Neural progenitor cell (in vitro differentiated cells): ENCODE measurements at places on chromosomes 7 and 10. TPM values are rescaled to one million over a fixed set of nuclear protein-coding genes. Genes with fewer than 3 reads are reported as not detected.

GRCh38 chr10:31171402-31172083, 139.9 kb upstream of the ZNF438 start:
- no peaks in the 10 kb centered on the region for H3K36me3 ChIP-seq
- no peaks in the 10 kb centered on the region for H3K4me1 ChIP-seq
- no peak for DNase-seq
- H3K27me3 ChIP-seq: no peaks in the 10 kb centered on the region

GRCh38 chr10:116170815-116171250, 102.2 kb downstream of the GFRA1 start:
- no peaks in the 10 kb centered on the region for H3K27me3 ChIP-seq
- DNase-seq: peak; percentile 56
- H3K4me1 ChIP-seq: peaks cover 24% of the 10 kb centered on the region
- no peaks in the 10 kb centered on the region for H3K36me3 ChIP-seq
- no peak overlapping the region for H3K27ac ChIP-seq

DNA sequence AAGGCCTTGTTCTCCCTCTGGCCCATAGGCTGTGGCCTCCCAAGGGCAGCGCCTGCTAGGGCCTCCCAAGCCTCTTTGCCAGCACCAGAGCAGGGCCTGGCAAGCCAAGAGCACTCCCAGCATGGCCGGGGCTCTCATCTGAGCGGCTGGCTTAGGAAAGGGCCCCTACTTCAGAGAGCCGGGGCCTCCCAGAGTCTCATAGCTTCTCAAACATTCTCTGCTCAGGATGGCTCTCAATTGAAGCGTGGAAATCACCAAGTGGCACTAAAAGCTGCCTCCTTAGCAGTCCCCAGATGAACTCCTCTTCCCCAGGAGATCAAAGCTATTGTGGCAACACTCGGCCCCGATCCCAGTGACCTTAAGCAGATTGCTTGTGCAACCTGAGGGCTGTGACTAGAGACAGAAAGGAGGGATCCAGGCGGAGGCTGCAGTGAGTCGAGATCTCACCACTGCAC, 69.4 kb downstream of the FAM53B start:
- H3K36me3 ChIP-seq: no peaks in the 10 kb centered on the region
- peak overlapping the region; percentile 67 for H3K27ac ChIP-seq
- no peak overlapping the region for H3K4me3 ChIP-seq
- H3K4me1 ChIP-seq: peaks cover 63% of the 10 kb centered on the region

DNA sequence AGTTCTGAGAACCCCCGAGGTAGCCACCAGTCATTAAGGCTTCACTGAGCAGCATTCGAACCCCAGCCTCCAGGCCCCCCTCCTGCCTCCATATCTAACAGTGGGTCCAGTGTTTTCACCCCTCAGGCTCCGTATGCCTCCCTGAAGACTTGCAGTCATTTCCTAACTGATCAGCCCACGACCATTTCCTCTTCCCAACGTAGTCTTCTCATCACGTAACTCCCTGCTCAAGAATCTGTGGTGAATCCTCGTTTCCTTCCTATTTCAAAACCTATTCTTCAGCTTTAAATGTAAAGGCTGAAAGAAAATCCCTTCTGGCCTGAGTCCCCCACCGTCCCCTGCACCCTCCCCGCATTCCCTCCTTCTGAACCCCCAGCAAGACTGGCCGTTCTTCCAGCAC, 21.1 kb downstream of the FRMD4A start:
- H3K4me3 ChIP-seq: no peak overlapping the region
- H3K4me1 ChIP-seq: peaks cover 12% of the 10 kb centered on the region
- H3K36me3 ChIP-seq: no peaks in the 10 kb centered on the region
- H3K27me3 ChIP-seq: no peaks in the 10 kb centered on the region
- H3K27ac ChIP-seq: no peak overlapping the region

DNA sequence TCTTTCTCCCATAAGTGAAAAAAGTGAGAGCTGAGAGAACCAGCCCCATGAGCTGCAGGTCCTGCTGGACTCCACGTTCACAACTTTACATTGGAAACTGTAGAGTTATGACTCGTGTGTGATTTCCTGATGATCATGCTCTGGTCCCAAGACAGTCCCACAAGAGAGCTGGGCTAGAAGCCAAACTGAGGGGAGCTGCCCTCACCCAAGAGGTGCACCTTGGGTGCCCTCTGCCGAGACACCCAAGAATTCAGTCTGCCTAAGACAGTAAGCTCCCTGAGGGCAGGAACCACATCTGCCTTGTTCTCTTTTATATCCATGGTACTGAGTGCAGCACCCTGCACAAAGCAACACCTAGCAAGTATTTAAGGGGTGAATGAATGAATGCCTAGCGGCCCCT, 112.8 kb upstream of the SFMBT2 start:
- no peak overlapping the region for H3K27ac ChIP-seq
- no peaks in the 10 kb centered on the region for H3K36me3 ChIP-seq
- no peaks in the 10 kb centered on the region for H3K4me1 ChIP-seq
- no peaks in the 10 kb centered on the region for H3K27me3 ChIP-seq
- DNase-seq: no peak

DNA sequence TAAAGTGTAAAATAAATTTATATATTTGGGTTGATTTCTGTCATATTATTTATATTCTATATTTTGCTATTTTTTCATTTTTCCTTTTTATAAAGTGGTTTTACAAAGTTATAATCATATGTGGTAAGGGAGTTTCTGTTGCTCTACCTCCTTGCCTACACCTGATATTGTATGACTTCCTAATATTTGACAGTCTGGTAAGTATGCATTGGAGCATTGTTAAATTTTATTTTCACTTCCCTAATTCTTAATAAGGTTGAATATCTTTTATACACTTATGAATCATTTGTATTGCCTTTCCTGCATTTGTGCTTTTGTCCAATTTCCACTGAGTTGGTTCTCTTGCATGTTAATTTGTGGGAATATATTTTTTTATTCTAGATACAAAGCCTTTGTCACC, 492.4 kb downstream of the GRID1 start:
- DNase-seq: no peak
- no peaks in the 10 kb centered on the region for H3K36me3 ChIP-seq
- no peak overlapping the region for H3K4me3 ChIP-seq
- H3K4me1 ChIP-seq: no peaks in the 10 kb centered on the region
- no peaks in the 10 kb centered on the region for H3K27me3 ChIP-seq

- no peaks in the 10 kb centered on the region for H3K36me3 ChIP-seq
- no peaks in the 10 kb centered on the region for H3K27me3 ChIP-seq
- H3K4me1 ChIP-seq: no peaks in the 10 kb centered on the region
- no peak for DNase-seq
These were observed 116.1 kb upstream of the PALS2 start for GRCh38 chr7:24457219-24457558.

GRCh38 chr7:99485094-99485493, 12.4 kb downstream of the ZNF789 start:
- no peak overlapping the region for H3K4me3 ChIP-seq
- no peaks in the 10 kb centered on the region for H3K36me3 ChIP-seq
- H3K27me3 ChIP-seq: no peaks in the 10 kb centered on the region
- no peaks in the 10 kb centered on the region for H3K4me1 ChIP-seq
- H3K27ac ChIP-seq: no peak overlapping the region

GRCh38 chr7:20227291-20227795, 10.2 kb upstream of the MACC1 start:
- H3K4me1 ChIP-seq: peaks cover 7% of the 10 kb centered on the region
- no peak for DNase-seq
- no peak overlapping the region for H3K4me3 ChIP-seq
- no peaks in the 10 kb centered on the region for H3K36me3 ChIP-seq
- H3K27ac ChIP-seq: no peak overlapping the region
- no peaks in the 10 kb centered on the region for H3K27me3 ChIP-seq

GRCh38 chr10:84114088-84114667, 25.1 kb upstream of the GHITM start:
- H3K27me3 ChIP-seq: no peaks in the 10 kb centered on the region
- peaks cover 15% of the 10 kb centered on the region for H3K4me1 ChIP-seq

DNA sequence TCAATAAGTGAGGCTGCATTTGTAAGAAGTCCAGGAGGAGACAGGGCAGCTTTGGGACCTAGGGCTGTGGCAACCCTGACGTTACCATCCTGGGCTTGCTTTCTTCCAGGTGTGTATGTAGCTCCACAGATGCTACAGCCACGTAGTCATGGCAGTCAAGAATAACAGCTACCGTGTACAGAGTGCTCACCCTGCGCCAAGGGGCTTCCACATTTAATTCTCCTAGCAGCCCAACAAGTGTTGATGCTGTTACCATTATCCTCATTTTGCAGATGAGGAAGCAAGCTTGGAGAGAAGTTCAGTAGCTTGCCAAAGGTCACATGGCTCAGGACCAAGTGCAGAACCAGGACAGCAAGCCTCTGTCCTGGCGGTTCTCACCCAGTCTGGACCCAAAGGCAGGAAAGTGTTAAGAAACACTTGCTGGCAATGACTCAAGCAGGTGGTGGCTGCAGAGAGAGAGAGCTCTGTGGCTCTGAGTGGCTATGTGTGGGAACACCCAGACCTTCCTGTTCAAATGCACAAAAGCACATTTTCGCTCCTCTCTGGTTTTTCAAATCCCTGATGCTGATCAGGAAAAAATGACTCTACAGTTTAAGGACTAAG, 89.8 kb downstream of the CREM start:
- H3K4me1 ChIP-seq: peaks cover 4% of the 10 kb centered on the region
- H3K36me3 ChIP-seq: no peaks in the 10 kb centered on the region
- DNase-seq: no peak
- H3K27me3 ChIP-seq: no peaks in the 10 kb centered on the region

- no peak overlapping the region for H3K4me3 ChIP-seq
- no peaks in the 10 kb centered on the region for H3K27me3 ChIP-seq
- DNase-seq: no peak
- H3K27ac ChIP-seq: no peak overlapping the region
- no peaks in the 10 kb centered on the region for H3K4me1 ChIP-seq
These were observed 50.3 kb downstream of the ERLIN1 start for GRCh38 chr10:100135486-100135885.

- no peaks in the 10 kb centered on the region for H3K36me3 ChIP-seq
- H3K27me3 ChIP-seq: peaks cover 34% of the 10 kb centered on the region
- no peak overlapping the region for H3K4me3 ChIP-seq
- H3K27ac ChIP-seq: no peak overlapping the region
- DNase-seq: no peak
These were observed 6.0 kb downstream of the NODAL start for GRCh38 chr10:70435241-70436085.

GRCh38 chr10:77328272-77328816, 309.3 kb downstream of the KCNMA1 start:
- no peak overlapping the region for H3K27ac ChIP-seq
- H3K27me3 ChIP-seq: no peaks in the 10 kb centered on the region
- H3K4me3 ChIP-seq: no peak overlapping the region

DNA sequence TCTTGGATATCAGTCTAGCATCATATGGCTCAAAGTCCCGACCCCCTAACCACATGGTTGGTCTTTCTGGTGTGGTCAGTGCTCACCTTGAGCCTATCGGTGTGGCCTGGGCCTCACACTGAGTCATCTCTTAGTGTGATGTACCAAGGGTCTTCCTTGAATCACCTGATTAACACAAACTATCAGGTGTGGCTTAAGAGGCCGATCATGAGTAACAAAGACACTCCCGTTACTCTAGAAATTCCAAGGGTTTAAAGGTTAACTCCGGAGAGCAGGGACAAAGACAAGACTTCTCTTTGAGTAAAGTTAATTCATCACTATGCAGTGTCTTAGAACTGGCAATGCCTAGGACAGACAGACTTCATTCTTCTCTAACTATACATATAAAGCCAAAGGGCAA, 52.3 kb upstream of the ARMC3 start:
- no peaks in the 10 kb centered on the region for H3K27me3 ChIP-seq
- peaks cover 33% of the 10 kb centered on the region for H3K4me1 ChIP-seq
- H3K27ac ChIP-seq: no peak overlapping the region

DNA sequence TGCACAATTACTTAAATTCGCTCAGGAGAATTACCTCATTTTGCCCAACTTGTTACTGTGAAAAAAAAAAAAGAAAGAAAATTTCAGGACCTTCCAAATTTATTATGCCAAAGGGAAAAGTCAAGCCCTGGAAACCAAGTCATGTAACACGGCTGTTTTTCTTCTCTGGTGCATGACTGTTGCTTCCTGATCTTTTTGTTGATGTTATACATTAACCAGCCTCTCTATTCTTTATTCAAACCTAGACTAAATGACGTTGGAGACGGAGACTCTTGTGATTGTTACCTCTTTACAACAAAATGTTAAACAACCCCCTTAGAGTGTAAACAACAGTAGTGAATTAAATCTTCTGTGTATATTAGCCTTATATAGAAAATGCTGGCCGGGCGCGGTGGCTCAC, 16.1 kb upstream of the ZC3HAV1 start:
- no peak overlapping the region for H3K4me3 ChIP-seq
- no peaks in the 10 kb centered on the region for H3K36me3 ChIP-seq
- DNase-seq: no peak

- H3K36me3 ChIP-seq: no peaks in the 10 kb centered on the region
- H3K4me3 ChIP-seq: no peak overlapping the region
- H3K27ac ChIP-seq: no peak overlapping the region
- peaks cover 23% of the 10 kb centered on the region for H3K27me3 ChIP-seq
These were observed 102.9 kb upstream of the FAM20C start for GRCh38 chr7:89232-90019.

DNA sequence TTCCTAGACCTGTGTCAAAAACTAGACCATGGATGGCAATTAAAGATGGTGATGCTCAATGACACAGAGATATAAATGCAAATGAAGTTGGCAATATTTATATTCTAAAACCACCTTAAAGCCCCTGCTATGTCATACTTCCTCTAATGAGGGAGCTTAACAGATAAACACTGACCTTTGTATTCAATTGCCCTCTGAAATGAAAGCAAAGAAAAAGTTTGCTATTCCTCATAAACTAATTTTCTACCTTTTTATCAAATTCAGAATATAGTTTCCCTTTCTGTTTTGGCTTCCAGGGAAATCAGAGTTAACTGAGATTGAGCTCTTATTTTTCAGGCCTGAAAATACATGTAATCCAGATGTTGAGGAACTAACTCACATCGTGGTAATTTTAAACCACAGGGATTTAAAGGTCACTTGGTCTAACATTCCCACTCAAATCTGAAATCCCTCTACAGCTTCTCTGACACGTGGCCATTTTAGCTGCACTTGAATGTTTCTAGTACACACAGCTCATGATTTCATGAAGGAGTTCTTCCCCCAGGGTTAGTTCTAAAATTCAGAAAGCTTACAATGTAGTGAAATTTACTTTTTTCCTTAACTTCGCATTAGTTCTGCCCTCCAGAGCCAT, 37.9 kb upstream of the ABCB5 start:
- no peaks in the 10 kb centered on the region for H3K36me3 ChIP-seq
- no peak overlapping the region for H3K27ac ChIP-seq
- DNase-seq: no peak
- no peaks in the 10 kb centered on the region for H3K4me1 ChIP-seq
- H3K4me3 ChIP-seq: no peak overlapping the region

GRCh38 chr10:122018491-122018890, 29.5 kb downstream of the TACC2 start:
- H3K4me3 ChIP-seq: no peak overlapping the region
- DNase-seq: no peak
- H3K4me1 ChIP-seq: peaks cover 36% of the 10 kb centered on the region
- no peaks in the 10 kb centered on the region for H3K36me3 ChIP-seq
- H3K27me3 ChIP-seq: no peaks in the 10 kb centered on the region
- peak overlapping the region; percentile 87 for H3K27ac ChIP-seq

GRCh38 chr10:114519756-114520293, 115.5 kb upstream of the AFAP1L2 start:
- no peaks in the 10 kb centered on the region for H3K36me3 ChIP-seq
- no peaks in the 10 kb centered on the region for H3K27me3 ChIP-seq
- H3K4me1 ChIP-seq: peaks cover 80% of the 10 kb centered on the region
- H3K4me3 ChIP-seq: no peak overlapping the region
- no peak overlapping the region for H3K27ac ChIP-seq
- no peak for DNase-seq

The PTN gene
- total RNA-seq: 162 and 207 TPM in 2 replicates

The CFAP70 gene
- total RNA-seq: 1.1 and 1.7 TPM in 2 replicates

The SORBS1 gene
- total RNA-seq: 10.1 and 16.1 TPM in 2 replicates

The VSTM2A gene
- total RNA-seq: 0.12 TPM in 1 of 2 replicates, not detected in the other

The PODXL gene
- total RNA-seq: 37.7 and 38.4 TPM in 2 replicates

The ZNF804B gene
- not detected in 2 replicates for total RNA-seq

The FRMPD2 gene
- total RNA-seq: 0.22 TPM in 1 of 2 replicates, not detected in the other

The TMEM130 gene
- total RNA-seq: 1.0 and 2.3 TPM in 2 replicates

The PRPS1L1 gene
- total RNA-seq: not detected in 2 replicates
